ENCODE measurements at places on chromosomes 1 and 21.

DNA sequence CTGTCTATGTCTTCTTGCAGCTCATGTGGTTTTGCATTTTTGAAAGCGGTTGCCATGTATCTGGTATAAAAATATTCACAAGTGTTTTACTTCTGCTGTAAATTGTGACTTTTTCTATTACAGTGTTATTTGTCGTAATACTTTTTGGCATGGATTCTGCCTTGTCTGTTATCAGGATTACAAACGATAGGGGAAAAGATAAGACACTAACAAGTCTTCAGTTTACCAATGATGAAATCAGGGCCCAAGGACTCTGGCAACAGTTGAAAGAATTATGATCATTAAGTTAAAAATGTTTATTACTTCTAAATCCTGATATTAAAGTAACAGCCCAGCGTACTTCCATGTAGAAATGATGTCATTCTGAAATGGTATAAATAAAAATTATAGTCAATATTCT lies 298.8 kb downstream of the KIF26B start:
- DNase-seq = no peak

DNA sequence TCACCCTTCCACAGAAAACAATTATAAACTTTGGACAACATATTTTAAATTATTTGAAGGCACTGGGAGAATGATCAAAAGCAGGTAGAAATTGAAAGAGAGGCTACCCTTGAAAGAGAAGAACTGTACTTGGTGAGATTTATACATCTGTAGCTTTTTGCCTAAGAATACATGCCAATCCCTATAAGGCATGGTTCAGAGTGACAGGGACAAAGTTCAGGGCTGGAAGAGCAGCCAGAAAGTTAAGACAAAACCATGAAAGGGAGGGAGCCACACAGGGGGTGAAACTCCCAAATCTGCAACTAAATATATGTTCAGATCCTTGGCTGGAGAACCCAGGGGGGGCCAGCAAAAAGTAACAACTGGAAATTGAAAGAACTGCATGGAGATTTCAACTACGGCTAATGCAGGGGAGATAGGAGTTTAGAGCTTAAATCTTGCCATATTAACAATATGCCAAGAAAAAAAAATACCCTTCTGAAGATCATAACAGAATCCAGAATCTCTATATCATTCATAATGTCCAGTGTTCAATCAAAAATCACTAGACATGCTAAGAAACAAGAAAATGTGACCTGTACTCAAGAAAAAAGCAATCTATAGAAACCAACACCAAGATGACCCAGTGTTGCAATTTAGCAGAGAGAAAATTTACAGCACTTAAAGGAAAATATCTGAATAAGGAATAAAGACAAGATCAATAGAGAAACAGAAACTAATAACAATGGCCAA lies 25.5 kb downstream of the PACC1 start:
- DNase-seq = no peak

- DNase-seq = no peak
These were observed 136.1 kb downstream of the DISP1 start for GRCh38 chr1:222950892-222951291.

GRCh38 chr1:158706096-158706495 lies 5.6 kb upstream of the OR6K2 start:
- no peak for DNase-seq

DNA sequence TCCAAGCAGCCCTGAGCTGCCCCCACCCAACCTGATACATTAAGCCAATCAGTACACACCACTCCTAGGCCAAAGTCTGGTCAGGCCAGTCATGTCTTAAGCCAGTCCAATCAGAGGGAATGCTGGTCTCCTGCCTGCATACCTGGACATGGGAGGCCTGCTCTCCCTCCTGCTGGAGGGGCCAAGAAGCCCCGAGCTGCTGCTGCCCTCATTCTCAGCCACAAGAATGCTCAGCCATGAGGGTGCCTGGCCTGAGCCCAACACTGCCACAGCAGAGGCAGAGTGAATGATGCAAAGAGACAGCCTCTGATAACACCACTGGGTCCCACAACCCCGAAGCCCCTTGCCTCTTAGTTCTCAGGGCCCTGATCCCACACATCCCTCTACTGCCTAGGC lies 23.0 kb downstream of the CHD5 start:
- DNase-seq = no peak

DNA sequence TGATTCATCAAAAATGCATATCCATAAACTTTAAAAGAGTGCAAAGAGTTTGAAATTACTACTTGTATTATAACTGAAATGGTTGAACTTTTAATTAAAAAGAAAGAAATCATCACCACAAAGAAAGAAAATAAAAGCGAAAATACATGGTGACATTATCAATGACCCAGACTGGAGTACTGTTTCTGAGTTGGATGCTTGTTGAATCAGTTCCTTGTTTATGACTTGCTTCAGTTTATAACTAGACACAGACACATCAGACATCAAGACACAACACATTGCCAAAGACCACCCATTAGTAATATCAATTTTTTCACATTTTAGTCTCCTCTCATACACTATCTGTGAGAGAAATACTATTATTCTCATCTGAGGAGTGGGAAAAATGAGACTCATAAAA lies 293.0 kb downstream of the MRPL39 start:
- no peak for DNase-seq

DNA sequence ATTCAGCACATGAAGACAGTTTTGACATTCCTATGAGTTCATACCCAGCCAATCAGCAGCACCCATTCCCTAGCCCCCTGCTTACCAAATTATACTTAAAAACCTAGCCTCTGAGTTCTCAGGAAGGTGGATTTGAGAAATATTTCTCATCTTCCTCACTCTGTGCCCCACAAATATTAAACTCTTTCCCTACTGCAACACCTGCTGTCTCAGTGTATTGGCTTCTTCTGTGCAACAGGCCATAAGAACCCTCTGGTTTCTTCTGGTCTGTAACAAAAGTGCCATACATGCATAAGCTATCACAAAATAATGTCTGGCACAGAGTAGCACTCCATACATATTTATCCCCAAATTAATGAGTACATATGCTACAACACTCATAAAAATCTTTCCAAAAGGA lies 387.4 kb upstream of the CAMK1G start:
- no peak for DNase-seq

DNA sequence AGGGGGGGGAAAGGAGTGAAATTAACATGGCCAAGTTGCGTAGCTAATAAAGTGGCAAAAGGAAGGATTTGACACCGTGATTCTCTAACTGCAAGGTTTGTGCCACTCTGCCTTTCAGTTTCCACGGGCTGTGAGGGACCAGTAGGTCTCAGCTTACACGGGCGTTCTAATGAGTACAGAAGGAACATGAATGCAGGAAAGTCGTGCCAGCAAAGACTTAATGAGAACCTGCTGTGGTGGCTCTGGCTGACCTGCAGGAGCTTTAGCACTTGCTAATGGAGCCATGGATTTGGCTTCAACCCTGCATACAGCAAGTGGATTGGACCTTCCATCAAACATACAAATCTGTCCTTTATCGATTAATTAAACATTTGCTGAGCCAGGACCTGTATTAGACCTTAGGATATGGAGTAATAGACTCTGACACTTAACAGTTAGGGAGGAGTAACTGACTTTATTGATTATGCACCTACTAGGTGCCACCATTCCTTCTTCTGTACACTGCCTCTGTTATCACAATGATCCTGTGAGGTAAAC lies 15.1 kb upstream of the PITHD1 start:
- no peak for DNase-seq

GRCh38 chr1:30867537-30867936 lies 41.0 kb downstream of the SDC3 start:
- no peak for DNase-seq

DNA sequence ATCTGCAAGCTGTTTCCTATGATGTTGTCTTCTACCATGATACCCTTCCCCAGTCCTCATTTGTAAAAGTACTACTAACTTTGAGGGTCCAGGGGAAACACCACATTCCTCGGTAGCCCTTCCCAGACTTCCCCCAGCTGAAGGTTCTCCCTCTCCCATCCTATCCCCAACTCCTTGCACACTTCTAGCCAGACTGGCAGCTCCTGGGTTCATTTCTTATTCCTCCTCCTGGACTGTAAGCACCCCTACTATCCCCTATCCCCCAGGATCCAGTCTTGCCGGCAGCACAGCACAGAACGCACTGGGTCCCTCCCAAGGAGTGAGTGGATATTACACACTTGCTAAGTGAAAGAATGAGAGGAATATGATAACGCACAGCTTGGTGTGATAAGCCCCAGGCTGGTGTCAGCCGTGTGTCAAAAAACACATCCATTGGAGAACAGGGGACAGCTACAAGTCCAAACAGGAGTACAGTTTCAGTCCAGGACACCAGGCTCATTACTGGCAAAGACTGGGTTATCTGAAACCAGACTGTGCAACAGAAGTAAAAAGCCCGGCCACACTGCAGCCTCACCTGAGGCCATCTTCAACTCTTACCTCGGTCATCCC lies 100.2 kb downstream of the SSBP3 start:
- DNase-seq = no peak

- no peak for DNase-seq
These were observed 1.5 kb downstream of the LRRC8D start for GRCh38 chr1:89822109-89822962.

DNA sequence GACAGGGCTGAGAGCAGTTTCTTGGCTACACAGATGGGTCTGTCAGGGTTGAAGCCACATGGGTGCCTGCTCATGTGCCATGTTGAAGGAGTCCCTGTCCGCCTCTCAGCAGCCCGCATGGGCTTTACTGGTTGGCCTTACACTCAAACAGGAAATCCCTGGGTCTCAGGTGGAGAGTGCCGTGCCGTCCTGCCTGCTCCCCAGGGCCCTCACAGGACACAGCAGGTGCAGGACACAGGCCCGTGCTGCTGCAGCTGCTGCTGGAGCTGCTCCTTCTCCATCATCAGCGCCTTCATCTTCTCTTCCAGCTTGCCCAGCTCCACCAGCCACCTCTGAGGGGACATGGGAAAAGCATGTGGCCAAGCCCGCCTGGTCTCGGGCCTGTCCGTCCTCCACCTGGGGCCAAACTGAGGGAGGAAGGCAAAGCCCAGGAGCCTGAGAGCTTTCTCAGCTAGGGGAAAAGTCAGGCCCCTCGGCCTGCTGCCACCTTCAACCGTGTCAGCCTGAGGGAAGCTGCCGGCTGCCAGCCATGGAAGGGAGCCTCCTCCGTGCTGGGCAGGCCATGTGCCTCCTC lies 5.5 kb downstream of the SLFNL1 start:
- DNase-seq = no peak

DNA sequence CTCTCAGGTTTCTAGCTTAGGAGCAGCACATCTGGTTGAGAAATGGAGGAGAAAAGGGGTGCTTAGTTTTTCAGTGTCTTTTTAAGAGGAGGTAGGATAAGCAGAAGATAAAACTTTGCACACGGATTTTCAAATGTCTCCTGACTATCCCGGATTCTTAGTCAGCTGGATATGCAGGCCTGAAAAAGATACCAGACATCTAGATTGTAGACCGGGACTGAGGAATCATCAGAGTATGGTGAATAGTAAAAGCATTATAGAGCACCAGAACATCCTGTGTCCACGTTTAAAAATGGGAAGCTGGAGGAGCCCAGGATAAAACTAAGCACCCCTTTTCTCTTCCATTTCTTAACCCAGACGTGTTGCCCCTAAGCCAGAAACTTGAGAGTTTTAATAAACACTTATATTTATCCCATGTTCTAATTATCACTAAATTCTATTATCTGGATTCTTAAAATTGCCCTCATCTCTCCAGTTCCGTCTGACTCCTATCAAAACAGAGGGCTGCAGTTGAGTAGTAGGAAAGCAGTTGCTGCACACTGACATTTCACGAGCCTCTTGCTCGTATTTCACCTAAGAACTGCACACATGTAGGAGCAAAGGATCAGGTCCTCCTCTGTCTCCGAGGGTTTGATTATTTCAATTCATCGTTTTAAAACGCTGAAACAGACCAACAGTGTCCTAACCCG lies 609 bp downstream of the PIGK start:
- DNase-seq = peak; percentile 22

- peak; percentile 17 for DNase-seq
These were observed 74.3 kb upstream of the PAX7 start for GRCh38 chr1:18556364-18556763.

DNA sequence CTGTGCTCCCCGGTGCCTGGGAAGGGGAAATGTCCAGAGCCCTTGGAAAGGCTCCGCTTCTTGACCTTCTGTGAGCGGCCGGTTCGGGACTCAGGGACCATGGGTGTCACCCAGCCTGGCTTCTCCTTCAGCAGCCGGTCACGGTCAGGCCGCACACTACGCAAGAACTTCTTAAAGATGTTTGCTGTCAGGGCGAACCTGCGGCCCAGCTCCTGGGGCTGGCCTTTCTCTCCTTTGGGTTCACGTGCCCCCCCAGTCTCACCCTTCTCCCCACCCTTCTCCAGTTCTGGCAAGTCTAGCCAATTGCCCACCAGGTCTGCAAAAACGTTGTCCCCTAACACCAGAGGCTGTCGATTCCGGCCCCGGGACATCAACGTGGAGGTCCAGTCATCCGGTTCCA lies 12.1 kb downstream of the INKA2 start:
- DNase-seq = no peak

- DNase-seq = no peak
These were observed 57.1 kb downstream of the TGFB2 start for GRCh38 chr1:218401998-218402785.

DNA sequence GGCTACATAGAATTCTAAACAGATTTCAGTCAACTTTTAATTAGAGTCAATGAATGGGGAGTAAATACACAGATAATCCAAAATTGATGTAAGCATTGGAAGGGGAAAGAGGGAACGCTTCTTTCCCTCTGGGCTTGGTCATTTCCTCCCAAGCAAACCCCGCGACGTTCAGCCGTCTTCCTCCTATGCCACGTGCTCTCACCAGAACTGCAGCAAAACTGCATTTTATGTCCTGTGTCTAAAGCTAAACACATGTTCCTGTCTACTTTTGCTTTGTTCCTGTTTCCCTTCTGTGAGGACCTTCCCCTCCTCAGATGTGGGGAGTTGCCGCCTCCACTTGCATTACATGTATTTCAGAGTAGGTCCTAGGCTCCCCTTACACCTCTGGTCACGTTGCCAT lies 27.2 kb downstream of the UTP25 start:
- DNase-seq = no peak

GRCh38 chr21:29034678-29035077 lies 10.2 kb downstream of the USP16 start:
- DNase-seq = no peak

- DNase-seq = no peak
These were observed 295.0 kb downstream of the VAV3 start for GRCh38 chr1:107669996-107670395.

DNA sequence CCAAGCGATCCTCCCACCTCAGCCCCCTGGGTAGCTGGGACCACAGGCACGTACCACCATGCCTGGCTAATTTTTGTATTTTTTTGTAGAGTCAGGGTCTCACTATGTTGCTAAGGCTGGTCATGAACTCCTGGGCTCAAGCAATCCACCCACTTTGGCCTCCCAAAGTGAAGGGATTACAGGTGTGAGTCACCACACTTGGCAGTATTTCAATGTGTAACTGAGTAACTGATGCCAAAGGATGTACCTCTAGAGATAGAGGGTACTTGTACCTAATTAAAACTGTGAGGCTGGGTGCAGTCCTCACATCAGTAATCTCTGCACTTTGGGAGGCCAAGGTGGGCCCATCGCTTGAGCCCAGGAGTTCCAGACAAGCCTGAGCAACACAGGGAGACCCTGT lies 258.7 kb upstream of the DMRTA2 start:
- DNase-seq = peak; percentile 48
